Motor neuron (in vitro differentiated cells): ENCODE measurements at places on chromosomes 3 and 15. TPM values are rescaled to one million over a fixed set of nuclear protein-coding genes. Genes with fewer than 3 reads are reported as not detected.

GRCh38 chr3:129235344-129235917 is 14.0 kb upstream of the COPG1 start:
- no peak for ATAC-seq

GRCh38 chr15:35522061-35522460 is 23.9 kb downstream of the DPH6 start:
- no peak for ATAC-seq

DNA sequence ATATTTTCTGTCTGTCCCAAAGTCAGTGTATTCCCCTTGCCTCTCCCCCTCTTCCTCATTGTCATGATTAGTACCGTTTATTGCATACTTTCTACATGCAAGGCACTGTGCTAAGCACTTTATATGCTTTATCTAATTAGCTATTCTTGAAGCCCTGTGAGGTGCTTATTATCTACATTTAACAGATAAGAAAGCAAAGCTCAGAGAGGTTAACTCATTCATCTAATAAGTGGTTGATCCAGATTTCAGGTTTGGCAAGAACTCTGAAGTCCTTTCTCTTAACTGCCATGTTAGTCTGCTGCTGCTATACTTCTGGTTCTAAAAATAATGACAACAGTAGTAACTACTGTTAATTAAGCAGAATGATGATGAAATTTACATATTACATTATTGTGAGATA is 13.5 kb downstream of the IQGAP1 start:
- ATAC-seq, result no peak

DNA sequence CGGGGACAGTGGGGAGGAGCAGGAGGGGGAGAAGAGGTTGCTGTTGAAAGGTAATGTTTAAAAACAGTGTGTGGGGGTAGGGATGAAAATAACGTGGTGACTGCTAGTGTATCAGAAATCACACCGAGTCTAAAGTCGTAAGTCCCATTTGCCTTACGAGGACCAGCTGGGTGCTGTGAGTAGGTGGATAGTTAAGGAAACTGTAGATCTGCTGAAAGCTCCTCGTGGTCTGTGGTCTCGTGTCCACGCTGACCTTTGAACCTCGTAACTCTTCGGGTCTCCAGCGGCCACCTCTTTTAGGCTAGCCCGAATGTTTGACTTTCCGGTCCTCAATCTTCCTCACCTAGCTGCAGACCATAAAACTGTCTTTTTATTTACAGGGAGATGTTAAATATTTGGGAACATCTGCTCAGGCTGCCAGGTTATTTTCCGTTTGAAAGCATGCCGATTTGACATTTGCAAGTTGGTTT is 29.3 kb upstream of the ST3GAL6 start:
- ATAC-seq, result no peak

DNA sequence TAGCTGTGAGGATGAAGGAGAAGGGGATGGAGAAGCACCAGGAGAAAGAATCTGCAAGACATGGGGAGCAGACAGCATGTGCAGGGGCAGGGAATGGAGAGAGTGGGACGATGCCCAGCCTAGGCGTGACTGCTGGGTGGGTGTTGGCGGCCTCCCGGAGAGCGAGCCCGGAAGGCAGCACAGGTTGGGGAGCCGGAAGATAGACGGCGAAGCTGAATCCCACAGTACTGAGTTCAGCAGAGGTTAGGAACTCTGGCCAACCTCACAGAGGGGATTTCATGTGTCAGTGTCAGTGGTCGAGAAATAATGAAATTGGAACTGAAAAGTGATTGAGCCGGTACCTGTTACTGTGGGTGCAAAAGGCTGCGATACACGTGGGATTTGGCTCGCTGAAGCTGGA is 55.2 kb downstream of the PXYLP1 start:
- ATAC-seq, result no peak

GRCh38 chr15:56598991-56599390 is 134.1 kb upstream of the MNS1 start:
- ATAC-seq, result no peak

- ATAC-seq, result no peak
Observed at GRCh38 chr3:4809922-4810321, 169.3 kb upstream of the BHLHE40 start.

- ATAC-seq, result peak; percentile 53
Observed at GRCh38 chr3:72274493-72275330, 489.8 kb upstream of the PROK2 start.

The IQCF5 gene
- total RNA-seq, result not detected in 2 replicates

The UBAP1L gene
- total RNA-seq, result 4.7 and 5.2 TPM in 2 replicates

DNA sequence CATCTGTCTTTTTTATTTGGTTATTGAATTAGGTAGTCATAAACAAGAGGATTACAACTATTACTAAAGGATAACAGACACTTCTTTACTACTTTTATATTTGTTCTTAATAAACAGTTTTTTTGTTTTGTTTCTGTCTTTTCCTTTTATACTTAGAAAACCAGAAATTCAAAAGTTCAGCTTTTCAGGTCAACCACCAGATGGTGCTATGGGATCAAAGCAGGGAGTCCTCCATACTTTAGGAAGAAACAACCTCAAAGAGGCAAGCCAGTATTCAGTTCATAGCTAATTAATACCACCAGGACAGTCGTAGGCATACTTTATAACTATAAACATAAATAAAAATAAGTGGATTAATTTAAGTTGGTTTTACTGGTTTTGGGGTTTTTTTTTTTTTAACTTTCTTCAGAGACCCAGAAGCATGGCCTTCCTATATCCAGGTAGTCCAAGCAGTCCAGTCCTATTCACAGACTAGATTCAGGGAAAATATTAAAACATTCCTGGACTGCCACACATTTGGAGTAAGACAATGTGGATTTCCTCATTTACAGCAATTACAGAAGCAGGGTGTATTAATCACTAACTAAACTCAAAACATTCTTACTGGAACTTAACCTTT is 16.0 kb upstream of the EID1 start:
- peak; percentile 63 for ATAC-seq

The PEX5L gene
- 9.7 and 11.2 TPM in 2 replicates for total RNA-seq

The FBXO40 gene
- 0.33 and 0.56 TPM in 2 replicates for total RNA-seq

GRCh38 chr15:55549305-55549704 is 38.8 kb downstream of the PYGO1 start:
- no peak for ATAC-seq

The IMPG2 gene
- total RNA-seq, result 0.45 and 0.52 TPM in 2 replicates

DNA sequence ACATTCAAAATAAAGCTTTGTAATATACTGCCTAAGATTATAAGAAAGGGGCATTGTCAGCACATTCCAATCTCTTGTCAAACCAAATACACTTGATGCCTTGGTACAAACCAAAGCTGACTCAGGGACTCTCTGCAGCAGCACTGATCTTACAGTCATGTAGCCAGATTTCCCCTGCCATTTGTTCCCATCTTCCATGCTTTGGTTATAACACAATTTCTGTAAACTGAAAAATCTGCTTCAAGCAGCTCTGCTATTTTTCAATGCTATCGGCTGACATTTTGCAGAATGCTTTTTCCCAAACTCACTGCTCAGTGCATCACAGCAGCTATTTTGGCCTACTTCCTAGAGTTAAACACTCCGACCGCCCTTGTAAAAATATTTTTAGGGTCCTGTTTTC is 18.2 kb downstream of the PLOD2 start:
- no peak for ATAC-seq

- ATAC-seq, result no peak
Observed at GRCh38 chr15:88118741-88119140, 137.8 kb downstream of the NTRK3 start.

DNA sequence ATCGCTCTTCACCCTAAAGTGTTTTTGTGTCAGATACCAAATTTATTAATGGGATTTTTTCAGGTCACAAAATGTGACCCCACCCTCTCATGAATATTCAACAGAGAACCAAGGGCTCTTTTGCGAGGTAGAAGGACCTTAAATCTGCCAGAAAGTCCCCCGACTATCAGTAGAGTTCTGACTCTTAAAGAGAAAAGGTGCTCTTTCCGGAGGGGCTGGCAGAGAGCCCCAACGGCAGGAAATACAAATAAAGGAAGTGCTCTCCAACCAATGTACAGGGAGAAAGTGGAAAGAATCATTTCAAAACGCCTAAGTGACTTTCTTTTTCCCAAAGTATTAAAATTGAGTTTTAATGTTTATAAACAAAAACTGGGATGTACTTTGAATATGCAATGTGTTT is 517.2 kb downstream of the FOXP1 start:
- ATAC-seq, result no peak

The SEMA3G gene
- total RNA-seq, result 0.07 and 0.15 TPM in 2 replicates

GRCh38 chr3:129577925-129578786 is 28.3 kb downstream of the PLXND1 start:
- ATAC-seq, result peak; percentile 2

GRCh38 chr3:143464850-143465249 is 345.3 kb downstream of the CHST2 start:
- ATAC-seq, result no peak

- no peak for ATAC-seq
Observed at GRCh38 chr3:32436816-32437189, 45.1 kb downstream of the CMTM7 start.

The KLHL40 gene
- 0.05 TPM in 1 of 2 replicates, not detected in the other for total RNA-seq

DNA sequence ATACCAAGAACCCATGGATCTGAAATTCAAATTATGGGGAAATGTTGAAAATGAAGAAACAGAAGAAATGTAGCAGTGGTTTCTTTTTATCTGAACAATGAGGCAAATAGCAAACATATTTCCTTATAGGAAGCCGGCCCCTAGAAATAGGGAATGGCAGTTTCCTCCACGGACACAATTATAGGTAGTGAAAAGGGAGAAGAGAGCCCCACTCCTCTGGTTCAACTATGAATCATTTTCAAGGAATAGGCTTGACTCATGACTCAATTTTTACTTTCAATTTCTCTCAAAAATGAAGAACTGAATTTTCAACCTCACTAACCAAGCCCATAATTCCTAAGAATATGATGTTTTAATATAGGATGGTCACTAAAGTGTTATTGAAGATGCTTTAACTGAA is 243.1 kb downstream of the MECOM start:
- no peak for ATAC-seq

DNA sequence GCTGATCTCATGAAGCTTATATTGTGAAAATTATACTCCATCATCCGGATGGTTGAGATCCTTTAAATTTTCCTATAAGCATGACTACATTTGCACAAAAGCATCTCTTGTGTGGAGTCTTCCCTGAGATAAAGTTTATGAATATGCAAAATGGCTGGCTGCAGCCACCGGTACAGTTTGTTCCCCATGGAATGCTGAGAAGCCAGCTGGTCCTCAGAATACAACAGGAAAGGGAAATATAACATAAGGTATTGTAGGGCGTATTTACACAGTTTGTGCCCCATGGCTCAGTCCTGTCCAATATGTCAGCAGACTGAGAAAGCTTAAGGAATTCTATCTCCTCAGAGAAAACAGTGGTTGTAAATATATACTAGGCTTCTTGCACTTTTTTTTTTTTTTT is 468.6 kb downstream of the CNTN6 start:
- no peak for ATAC-seq

DNA sequence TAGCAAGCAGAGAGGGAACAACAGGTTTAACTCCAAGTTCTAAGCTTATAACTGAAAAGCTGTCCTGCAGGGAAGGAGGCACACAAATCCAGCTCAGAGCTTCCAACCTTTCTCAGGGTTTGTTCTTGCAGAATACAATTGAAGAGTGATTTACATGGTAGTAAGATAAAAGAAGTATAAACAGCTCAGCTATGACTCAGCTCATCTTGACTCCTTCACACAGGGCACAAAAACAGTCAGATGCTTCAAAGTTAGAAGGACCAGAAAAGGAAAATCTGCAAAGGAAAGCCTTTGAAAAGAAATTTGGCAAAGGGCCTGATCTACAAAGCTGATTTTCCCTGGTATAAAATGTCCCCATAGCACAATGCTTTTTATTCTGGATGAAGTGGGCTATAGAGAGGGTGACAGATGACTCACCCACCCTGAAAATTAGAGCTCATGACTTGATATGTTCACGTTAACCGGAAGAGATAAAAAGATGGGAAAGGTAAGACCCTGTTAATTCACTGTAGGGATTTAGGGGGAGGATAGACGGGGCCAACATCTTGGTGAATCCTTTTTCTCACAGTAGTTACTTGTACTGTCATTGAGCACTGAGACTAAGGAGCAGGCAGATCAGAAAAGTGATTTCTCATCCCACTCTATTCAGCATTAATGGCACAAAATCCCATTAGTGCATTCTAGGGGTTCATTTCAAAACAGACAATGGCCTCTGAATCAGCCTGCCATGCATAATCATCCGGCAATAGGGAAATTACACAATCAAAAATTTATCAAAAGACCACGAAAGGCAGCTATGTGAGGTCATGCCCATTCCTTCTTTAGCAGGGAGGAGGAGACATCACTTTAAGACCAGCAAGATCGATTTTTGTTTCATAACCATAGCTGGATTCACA is 143.5 kb downstream of the GAP43 start:
- peak; percentile 87 for ATAC-seq

GRCh38 chr15:31523027-31523654 is 196.5 kb downstream of the KLF13 start:
- ATAC-seq, result no peak

The STRC gene
- total RNA-seq, result 0.87 and 2.4 TPM in 2 replicates

GRCh38 chr3:193978486-193978885 is 157.5 kb upstream of the HES1 start:
- no peak for ATAC-seq

GRCh38 chr3:67290438-67290837 is 292.3 kb downstream of the KBTBD8 start:
- ATAC-seq, result no peak

DNA sequence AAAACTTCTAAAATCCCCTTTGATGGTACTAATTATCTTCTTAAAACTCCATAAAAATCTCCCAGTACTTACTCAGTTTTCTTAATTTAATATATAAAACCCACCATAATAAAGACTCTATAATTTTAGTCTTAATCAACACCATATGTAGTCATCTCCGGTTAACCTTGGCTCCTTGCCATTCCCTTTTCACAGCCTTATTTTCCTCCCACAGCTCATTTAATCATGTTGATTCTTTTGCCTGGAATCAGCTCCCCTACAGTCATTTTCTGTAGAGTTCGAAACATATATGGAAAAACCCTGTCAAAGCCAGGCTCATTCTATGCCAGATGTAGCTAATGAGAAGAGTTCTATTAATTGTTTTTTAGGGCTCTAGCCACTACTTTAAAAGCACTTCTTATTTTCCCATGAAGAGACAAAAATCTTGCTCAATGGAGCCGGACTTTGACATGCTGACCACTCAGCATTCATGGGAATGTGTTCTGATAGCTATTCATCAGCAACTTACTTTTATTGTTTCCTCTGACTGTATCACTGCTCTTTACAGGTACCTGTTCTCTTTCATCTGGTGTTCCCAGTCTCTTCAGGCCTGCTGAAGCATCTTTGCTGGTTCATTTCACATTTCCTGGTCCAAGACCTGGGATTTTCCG is 573.4 kb downstream of the NAALADL2 start:
- no peak for ATAC-seq
